ENCODE measurements at places on chromosomes 11 and 22. TPM values are rescaled to one million over a fixed set of nuclear protein-coding genes. Genes with fewer than 3 reads are reported as not detected.

ANAPC15 gene
- total RNA-seq: 77.2 TPM

TSSK2 gene
- not detected for total RNA-seq

FIBP gene
- 141 TPM for total RNA-seq

SNX19 gene
- total RNA-seq: 43.5 TPM

DDTL gene
- total RNA-seq: not detected

C22orf42 gene
- not detected for total RNA-seq

HTR3A gene
- not detected for total RNA-seq

CCDC179 gene
- not detected for total RNA-seq

LRRC75B gene
- total RNA-seq: 2.2 TPM

MUC6 gene
- 0.07 TPM for total RNA-seq

OVCH2 gene
- 5.3 TPM for total RNA-seq

RHBDD3 gene
- total RNA-seq: 17.6 TPM

DNAJC4 gene
- total RNA-seq: 55.0 TPM

LIF gene
- 17.2 TPM for total RNA-seq

HOATZ gene
- not detected for total RNA-seq

NRXN2 gene
- total RNA-seq: not detected

HTATIP2 gene
- total RNA-seq: 180 TPM

CDC42BPG gene
- total RNA-seq: 33.8 TPM

TRPM5 gene
- not detected for total RNA-seq

STK33 gene
- 5.8 TPM for total RNA-seq

PHF21B gene
- total RNA-seq: not detected

GDPD4 gene
- total RNA-seq: not detected

FXYD2 gene
- not detected for total RNA-seq

NAALAD2 gene
- total RNA-seq: not detected

GPHA2 gene
- total RNA-seq: 2.1 TPM

CNGA4 gene
- total RNA-seq: not detected

TCN2 gene
- total RNA-seq: 12.9 TPM

LDHA gene
- total RNA-seq: 716 TPM

MFRP gene
- total RNA-seq: not detected

RAB36 gene
- total RNA-seq: 5.8 TPM

FGF4 gene
- not detected for total RNA-seq

CNTF gene
- total RNA-seq: 3.4 TPM

OLFML1 gene
- total RNA-seq: not detected

POLR2F gene
- 180 TPM for total RNA-seq

MAJIN gene
- 7.1 TPM for total RNA-seq

OR1S1 gene
- not detected for total RNA-seq

IRF7 gene
- total RNA-seq: 13.1 TPM
